NCI-H1417 (cell line): ENCODE measurements at places on chromosomes 7 and 10.

DNA sequence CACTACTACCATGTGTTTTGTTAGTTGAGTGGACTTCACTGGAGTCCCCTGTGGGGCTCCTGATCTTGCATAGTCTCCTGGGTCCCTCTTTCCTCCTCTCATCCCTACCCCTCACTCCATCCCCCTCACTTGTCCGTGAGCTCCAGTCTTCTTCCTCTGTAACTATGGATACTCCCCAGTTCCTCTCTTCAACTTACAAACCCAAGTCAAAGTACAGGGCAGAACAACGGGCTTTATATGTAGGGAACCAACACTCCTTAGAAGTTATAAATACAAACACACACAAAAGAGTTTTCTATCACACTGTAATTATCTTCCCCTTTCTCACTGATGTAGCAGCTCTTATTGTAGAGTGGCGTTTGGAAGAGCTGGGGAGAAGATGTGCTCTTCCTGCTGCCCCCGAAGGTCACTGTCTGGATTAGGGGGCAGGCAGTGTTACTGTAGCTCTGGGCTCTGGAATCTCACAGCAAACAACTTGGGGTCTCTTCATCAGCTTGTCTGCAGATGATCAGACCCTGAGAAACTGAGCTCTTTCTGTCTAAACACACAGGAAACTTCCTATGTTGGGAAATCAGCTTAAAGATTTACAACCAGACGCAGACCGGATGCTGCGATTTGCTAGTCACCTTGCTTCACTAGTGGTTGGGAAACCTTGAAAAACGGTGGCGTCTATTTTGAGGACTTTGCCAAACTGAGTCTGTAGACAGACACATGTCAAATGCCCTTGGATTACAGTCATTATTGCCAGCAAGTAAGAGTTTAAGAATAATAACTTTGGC, 13.6 kb downstream of the SNX10 start:
- DNase-seq: no peak

GRCh38 chr10:77062381-77062780, 575.2 kb downstream of the KCNMA1 start:
- DNase-seq: no peak

GRCh38 chr10:126977216-126977615, 72.0 kb downstream of the DOCK1 start:
- DNase-seq: no peak

DNA sequence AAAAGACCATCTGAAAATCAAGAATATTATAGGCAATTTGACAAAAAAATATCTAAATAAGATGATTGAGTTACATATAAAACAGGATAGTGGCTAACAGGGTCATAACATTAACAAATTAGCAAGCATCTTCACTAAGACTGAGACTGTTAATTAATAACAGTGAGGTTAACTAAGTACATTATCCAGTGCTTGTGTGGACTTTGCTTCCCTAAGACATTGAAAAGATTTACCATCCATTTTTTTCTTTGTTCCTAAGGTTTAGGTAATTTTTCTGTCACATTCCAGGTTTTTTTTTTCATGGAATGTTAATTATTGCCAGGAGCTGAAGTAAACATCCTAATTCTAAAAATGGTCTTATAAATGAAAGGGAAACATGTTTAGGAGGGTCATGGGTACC, 227.6 kb downstream of the ANKRD7 start:
- DNase-seq: no peak

- DNase-seq: no peak
Observed at GRCh38 chr7:124907490-124907889, 22.1 kb downstream of the POT1 start.

GRCh38 chr10:110158051-110159005, 49.1 kb upstream of the MXI1 start:
- no peak for DNase-seq

DNA sequence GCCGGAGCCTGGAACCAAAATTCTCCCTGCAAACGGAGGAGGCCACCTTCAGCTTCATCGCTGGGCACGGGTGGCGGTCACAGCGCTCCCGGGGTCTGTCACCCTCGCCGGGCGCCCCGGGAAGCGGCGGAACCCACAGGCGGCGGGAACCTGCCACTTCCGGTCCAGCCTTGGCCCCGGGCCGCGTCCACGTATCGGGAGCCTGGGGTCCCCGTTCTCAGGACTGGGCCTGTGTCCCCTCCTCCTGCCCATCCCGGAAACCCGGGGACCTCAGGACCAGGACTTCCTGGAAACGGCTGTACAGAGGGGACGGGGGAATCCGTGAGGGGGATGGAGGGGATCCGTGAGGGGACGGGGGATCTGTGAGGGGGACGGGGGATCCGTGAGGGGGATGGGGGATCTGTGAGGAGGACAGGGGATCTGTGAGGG, 25.4 kb downstream of the PDGFA start:
- no peak for DNase-seq

DNA sequence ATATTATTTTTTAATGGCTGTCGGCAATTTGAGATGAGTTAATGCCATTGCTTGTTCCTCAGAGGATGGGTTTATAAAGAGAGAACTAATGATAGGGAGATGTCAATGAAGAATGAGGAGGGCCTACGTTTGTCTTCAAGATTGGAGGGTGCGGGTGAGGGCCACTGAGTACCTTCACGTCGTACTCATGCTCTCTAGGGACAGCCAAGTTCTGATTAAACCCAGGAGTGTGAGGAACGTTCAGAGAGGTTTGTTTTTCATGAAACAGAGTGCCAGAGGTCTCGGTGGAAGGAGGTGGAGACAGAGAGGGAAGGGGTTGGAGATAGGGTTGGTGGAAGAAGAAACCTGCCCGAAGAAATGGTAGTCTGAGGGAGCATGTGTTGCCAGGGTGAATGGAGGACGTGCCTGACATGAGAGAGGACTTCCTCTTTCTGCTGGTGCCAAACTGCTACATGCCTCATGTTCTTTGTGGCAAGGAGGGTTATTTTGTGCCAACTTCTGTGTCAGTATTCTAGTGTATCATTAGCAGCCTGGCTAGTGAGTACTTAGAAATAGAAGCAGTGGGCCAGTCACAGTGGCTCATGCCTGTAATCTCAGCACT, 8.9 kb downstream of the DHTKD1 start:
- no peak for DNase-seq

- DNase-seq: peak; percentile 1
Observed at GRCh38 chr10:77837248-77837924, 89.2 kb downstream of the DLG5 start.

DNA sequence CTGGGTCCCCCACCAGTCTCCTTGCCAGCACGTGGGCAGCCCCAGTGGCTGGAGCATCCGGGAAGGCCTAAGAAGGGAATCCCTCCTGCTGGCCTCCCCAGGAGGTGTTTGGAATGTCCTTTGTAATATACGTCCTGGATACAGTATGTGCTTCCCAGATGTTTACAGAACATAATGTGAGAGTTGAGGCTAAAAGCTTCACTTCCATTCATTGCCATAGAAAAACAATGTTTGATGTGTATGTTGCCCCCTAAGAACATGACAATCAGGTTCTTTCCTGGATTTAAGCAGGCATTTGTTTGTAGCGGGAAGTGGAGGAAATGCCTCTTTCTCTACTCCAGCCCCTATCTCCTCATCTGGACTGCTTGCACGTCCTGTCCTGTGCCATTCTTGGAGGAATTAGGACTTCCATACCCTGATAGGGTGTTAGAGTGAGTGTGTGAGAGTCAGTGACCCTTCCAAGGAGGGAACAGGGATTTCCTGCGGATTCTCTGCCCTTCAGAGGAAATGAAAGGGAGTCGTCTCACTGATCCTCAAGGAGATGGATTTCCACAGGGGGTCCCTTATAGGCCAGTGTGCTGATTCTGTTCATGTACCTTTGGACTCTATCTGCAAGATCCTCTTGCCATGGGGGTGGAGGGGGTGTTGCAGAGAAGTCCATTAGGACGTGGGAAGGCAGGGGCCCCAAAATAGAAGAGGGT, 1.2 kb downstream of the IGFBP1 start:
- DNase-seq: no peak
